Activated T-helper 1 cell treated with Interleukin-2 at 50 U/mL for 16 hours (primary cell): ENCODE measurements at places on chromosomes 3 and 15.

- no peak for DNase-seq
Measured at GRCh38 chr3:62968128-62968527, 92.9 kb upstream of the CADPS start.

DNA sequence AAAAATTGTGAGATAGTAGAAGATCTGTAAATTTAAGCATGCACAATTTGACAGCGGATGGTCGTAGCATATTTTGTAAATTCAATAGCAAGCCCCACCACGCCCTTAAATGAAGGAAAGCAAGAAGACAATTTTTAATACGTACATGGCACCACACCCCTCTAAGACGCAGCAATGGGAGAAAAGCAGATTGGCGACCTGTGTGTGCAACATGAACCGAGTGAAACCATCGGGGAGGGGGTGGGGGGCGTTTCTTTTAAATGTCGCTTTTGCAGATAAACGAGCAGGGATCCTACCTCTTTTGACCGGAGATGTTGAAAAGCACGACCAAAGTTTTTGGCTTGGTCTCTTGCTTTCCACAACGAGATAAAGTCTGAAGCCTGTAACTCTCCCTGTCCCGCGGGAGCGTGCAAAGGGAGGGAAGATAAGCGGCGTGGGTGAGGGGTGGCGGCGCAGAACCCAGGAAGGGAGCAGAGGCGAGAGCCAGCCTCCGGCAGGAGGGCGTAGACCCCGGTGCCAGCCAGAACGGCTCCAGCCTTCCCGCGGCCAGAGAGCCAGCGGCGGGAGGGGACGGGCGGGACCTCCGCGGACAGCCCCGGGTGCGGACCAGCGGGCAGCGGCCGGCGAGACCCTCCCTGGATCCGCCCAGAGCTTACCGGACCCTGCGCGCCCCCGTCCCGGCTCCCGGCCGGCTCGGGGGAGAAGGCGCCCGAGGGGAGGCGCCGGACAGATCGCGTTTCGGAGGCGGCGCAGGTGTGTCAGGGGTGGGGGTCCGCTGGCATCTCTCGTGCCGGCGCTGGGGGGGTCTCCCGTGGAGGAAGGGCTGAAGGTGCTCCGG, at the start of gene CHL1:
CHL1 (plus strand) TSS at position 453 of the 838 bp plus-strand sequence. CDS start 123,014 bp downstream, outside the sequence.
- DNase-seq, result no peak

- DNase-seq, result no peak
Measured at GRCh38 chr3:142595581-142595950, 627 bp upstream of the PLS1 start.

DNA sequence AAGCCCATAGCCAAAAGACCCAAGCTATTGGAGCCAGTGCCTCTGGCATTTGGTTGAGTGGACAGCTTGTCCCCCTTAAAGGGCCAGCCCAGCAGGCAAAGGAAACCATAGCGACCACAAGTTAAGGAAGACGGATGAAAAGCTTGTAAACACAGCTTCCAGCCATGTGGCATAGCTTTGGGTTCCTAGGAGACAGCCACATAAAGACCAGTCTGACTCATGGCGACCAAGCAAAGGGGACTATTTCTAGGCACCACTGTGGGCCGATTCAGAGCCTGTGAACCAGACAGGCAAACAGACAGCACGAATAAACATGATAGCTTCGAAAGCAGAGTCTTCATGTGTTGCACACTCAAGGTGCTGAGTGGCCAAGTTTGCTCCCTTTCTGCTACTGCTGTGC, 30.5 kb upstream of the SRGAP3 start:
- DNase-seq, result no peak

DNA sequence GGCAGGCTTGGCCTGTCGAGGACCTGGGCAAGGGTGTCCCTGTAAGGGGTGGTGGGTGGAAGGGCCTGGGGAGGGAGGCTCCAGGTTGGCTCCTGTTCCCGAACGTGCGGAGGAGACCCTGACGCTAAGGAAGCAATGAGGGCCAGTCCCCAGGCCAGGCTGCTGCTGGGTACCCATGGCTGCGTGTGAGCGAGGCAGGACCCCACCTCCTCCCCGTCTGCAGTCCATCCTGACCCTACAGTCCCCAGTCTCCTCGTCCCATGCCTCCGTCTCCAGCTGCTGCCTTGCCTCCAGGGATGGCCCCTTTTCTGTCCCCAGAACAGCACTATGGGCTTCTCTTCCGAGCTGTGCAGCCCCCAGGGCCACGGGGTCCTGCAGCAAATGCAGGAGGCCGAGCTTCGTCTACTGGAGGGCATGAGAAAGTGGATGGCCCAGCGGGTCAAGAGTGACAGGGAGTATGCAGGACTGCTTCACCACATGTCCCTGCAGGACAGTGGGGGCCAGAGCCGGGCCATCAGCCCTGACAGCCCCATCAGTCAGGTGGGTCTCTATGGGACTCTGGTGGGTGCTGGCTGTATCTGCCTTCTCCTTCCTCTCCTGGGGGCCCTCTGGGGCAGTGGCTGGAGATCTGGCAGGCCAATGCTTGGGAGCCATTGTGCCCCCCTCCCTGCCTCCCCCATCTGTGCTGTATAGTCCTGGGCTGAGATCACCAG, 571 bp downstream of the FES start:
- no peak for DNase-seq

GRCh38 chr15:96412906-96413231, 82.4 kb downstream of the NR2F2 start:
- DNase-seq, result no peak

DNA sequence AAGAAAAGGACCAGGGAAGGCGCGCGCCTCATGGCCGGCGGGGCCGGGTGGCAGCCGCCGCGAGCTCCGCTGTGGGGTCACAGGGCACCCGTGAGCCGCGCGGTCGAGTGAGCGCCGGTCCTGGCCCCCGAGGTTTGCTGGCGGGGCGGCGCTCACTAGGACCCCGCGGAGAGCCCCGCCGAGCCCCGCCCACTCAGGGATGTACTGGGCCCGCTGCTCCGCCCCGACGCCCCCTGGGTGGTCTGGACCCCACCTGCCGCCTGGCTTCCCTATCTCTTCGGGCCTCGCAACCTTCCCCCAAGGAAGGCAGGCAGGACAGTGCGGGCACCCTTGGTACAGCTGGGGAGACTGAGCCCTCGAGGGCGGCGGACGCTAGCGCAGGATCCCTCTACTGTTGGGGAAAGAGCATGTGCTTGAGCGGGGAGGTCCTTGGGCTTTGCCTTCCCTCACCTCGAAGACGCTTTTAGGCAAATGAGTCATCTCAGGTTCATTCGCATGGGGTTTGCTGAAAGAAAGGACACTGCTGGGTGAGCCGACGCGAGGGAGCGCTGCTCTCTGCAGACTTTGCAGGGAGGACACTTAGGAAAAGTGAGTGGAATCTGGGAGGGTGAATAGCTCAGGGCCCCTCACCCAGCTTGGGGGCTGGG, at the start of gene CHRNB4:
CHRNB4 (minus strand) TSS at position 109 of the 647 bp plus-strand sequence; CDS start at position 32, 77 bp downstream.
- DNase-seq, result no peak

GRCh38 chr3:122214711-122215110, 31.2 kb downstream of the CASR start:
- no peak for DNase-seq

- no peak for DNase-seq
Measured at GRCh38 chr3:129123314-129124060, 1.9 kb upstream of the RAB43 start.

DNA sequence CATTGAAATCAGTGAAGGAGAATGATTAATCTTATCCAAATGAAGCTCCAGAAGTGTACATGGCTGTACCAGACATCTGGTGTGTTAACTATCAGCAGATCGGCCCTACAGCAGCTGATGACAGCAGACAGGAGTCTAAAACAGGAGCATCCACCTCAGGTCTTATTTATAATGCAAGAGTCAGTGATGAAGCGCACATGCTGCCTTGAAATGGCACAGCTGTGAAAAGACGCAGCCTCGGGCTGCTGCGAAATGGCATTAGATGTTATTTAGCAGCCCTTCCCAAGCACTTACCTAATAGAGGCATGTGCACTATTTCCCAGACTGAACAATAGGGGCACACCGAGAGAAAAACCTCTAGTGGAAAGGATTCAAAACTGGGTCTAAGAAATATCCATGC, 472.3 kb upstream of the CBLB start:
- no peak for DNase-seq

DNA sequence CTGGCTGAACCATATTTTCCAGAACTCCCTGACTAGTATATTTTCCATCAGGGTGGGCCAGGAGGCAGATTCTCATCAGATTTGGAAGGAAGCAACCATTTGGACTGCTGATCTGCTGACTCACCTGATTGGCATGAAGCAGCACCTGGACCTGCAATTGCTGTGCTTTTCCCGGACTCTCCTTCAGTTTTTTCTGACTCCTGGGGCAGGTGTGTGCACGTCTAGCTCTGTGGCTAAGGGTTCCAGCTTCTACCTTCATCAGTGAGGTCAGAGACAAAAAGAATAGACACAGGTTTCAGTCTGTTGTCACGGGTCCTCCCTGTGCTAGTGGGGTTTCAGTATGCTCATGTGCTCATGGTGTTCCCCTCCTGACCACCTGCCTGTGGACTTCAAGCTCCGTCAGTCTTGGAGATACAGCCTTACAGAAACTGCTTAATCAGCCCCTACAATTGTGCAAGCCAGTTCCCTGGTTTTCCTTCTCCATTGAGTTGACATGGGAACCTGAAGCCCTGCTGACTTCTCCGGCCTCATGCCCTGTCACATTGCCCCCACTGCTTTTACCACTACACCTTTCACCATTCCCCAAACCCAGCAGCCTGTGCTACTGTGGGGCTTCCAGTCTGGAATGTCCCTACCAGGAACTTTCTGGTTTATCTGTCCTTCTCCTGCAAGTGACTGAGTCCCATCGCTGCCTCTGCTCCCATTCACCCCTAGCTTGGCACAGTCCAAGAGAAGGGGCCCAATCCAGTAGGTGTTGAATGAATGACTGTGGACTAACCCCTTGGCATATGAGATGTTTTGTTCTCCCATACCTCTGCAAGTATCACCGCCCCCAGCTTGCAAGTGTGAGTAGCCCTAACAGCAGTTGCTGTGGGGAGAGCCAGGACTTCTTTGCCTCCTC, 31.7 kb downstream of the HMCES start:
- no peak for DNase-seq

GRCh38 chr3:168583977-168584376, 488.3 kb upstream of the GOLIM4 start:
- DNase-seq, result no peak

DNA sequence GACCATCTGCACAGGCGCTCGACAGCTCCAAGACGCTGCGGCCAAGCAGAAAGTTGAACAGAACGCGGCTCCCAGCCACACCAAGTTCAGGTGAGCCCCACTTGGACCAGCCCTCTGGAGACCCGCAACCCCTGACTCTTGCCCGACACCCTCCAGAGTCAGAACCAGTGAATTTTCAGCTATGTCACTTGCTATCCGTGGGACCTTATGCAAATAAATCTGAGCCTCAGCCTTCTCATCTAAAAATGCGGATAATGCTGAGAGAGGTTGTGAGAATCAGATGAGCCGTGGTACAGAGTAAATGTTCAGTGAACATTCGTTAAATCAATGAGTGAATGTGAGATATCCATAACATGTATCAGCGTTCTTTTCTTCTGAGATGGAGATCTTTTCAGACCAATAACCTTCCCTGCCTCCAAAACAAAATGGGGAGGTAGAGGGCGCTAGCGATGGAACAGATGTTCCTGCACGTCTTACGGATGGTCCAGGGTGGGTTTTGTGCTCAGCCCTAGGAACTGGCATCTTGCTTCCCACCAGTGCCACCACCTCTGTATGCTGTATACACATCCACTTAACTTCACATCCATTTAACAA, 524 bp downstream of the MRPS11 start:
- DNase-seq, result no peak
